ENCODE measurements at places on chromosomes 1 and 21.

DNA sequence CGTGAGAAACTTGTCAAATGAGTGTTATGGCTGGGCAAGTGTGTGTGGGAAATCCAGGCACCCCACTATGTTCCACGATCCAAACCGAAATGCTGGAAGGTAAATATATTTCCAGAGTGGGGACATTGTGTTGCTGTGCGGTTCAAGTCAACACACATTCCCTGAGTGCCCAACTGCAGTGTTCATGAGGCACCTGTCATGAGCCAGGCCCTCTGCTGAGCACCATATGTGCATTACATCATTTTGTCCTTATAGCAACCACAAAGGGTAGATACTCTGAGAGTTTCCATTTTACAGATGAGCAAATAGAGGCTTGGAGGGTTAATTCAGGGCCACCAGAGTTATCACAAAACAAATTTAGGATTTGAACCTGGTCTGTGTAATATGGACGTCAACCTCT is 59.9 kb upstream of the SOD1 start:
- no peak for DNase-seq

- no peak for DNase-seq
These were observed 68.3 kb downstream of the SSBP3 start for GRCh38 chr1:54337928-54338327.

DNA sequence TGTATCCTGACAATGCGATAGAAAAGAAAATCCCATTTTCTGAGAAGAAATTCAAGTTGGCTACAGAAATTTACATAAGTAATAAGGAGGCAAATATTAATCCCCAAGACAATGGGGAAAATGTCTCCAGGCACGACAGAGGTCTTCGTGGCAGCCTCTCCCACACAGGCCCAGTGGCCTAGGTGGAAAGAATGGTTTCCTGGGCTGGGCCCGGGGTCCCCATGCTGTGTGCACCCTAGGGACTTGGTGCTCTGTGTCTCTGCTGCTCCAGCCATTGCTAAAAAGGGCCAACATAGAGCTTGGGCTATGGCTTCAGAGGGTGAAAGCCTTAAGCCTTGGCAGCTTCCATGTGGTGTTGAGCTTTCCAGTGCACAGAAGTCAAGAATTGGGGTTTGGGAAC is 102.5 kb upstream of the LYPLAL1 start:
- no peak for DNase-seq

- no peak for DNase-seq
These were observed 555.8 kb downstream of the DPYD start for GRCh38 chr1:97365026-97365425.

DNA sequence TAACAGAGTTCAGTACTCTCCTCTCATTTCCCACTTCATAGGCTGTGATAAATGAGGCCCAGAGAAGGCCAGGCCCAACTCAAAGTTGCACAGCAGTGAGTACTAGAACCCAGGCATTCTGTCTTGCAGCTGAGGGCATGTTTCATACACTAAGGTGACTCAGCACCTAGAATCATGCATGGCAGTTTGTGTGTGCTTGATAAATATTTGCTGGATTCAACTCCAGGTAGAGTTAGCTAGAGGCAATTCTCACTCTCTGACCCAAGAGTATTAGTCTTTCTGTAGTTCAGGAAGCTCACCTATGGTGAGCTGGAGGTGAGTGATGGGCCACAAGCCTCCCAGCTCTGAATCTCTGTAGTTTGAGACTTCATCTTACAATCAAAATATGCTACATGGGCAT is 10.7 kb downstream of the NKAIN1 start:
- no peak for DNase-seq

GRCh38 chr1:186183970-186184628 is 191.0 kb downstream of the TPR start:
- DNase-seq = no peak

DNA sequence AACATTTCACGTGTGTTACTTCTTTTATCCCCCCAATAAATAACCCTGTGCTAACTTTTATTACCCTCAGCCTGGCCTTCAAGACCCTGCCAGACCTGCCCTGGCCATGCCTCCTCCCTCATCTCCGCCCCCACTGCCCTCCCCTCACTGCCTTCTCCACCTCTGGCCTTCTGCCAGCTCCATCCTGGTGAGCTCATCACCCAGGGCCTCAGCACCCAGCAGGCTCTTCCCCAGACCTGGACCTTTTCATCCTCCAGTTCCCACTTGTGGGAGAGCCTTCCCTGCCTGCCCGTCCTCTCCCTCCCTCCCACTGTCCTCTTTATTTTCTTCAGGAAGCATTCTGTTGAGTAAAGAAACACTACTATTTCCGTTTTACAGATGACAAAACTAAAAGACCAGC is 72.0 kb downstream of the SLC66A1 start:
- no peak for DNase-seq
